ENCODE measurements at places on chromosomes 12 and 14. TPM values are rescaled to one million over a fixed set of nuclear protein-coding genes. Genes with fewer than 3 reads are reported as not detected.

The MUCL1 gene
- total RNA-seq = not detected

The SUOX gene
- 12.5 TPM for total RNA-seq

The BAG5 gene
- total RNA-seq = 27.6 TPM

The OAS1 gene
- total RNA-seq = 0.37 TPM

Measured in smooth muscle cell of the umbilical artery (primary cell).